ENCODE measurements at places on chromosomes 1 and 21.

- DNase-seq, result no peak
Measured at GRCh38 chr1:48693180-48693579, 83.5 kb downstream of the BEND5 start.

GRCh38 chr1:226444901-226445300 is 37.0 kb upstream of the PARP1 start:
- DNase-seq, result no peak

- DNase-seq, result peak; percentile 61
Measured at GRCh38 chr1:29811727-29812407, 575.5 kb downstream of the PTPRU start.

- peak; percentile 64 for DNase-seq
Measured at GRCh38 chr1:179825798-179826460, 51.7 kb downstream of the TOR1AIP2 start.

DNA sequence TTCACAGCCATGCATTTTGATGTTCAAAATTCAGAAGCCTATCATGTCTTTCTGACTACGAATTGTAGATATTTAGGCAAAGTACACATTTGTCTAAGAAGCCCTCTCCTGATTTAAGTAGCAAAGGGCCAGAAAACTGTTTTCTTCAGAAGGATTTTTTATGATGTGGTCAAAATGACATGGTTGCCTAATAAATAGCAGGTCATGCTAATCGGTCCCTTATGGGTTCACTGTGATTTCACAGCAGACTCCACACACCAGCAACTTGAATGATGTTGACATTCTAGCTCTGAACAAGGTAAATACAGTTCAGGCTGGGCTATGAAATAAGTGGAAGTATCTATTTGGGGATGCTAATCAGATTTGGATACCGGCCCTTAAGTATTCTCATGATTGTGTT is 178.7 kb upstream of the DPYD start:
- DNase-seq, result no peak

All from lower leg skin (tissue), 4 donors.